ENCODE measurements at places on chromosomes 1 and 21.
A peak's percentile ranks its signal among the peaks of the same experiment; 100 is the strongest.

DNA sequence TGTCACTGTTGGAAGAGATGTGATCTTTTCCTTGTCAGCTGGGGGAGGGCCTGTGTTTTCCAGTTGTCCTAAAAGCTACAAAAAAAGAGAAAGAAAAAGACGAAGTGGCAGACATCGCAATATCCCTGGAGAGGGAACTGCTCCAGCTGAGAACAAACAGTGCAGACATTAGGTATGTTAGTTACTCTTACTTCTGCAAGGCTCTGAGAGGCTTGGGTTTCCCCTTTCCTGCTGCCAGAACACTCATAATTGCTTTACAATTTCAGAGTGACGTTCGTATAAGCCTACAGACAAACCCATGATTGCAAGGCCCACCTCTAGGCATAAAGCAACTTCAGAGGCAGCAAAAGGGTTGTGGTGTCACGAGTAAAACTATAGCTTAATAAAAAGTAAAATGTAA, 31.1 kb downstream of the CD160 start:
- DNase-seq = no peak

- no peak for DNase-seq
These were observed 60.9 kb upstream of the ZNF648 start for GRCh38 chr1:182122256-182122912.

- DNase-seq = no peak
These were observed 46.8 kb upstream of the LAPTM5 start for GRCh38 chr1:30804352-30804751.

DNA sequence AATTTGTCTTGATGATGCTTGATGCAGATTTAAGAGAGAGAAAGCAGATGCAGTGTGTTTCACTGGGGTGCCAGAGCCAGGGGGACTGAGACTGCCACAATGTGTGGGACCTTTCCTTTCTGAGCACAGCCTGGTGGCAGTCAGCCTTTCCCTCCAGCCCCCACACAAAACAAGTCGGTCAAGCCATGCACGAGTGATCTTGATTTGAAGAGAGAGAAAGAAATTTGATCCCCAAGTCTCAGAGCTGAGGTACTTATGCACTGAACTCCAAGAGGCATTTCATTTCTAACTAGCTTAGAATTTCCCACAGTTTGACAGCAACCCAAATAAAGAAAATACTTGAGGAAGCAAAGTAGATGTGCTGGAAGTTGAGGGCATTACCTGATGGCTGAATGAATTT, 193.8 kb downstream of the ST6GALNAC3 start:
- no peak for DNase-seq

GRCh38 chr1:177355575-177355974, 184.8 kb downstream of the BRINP2 start:
- DNase-seq = peak; percentile 28

GRCh38 chr1:227317523-227318015, 723 bp downstream of the CDC42BPA start:
- peak; percentile 60 for DNase-seq

DNA sequence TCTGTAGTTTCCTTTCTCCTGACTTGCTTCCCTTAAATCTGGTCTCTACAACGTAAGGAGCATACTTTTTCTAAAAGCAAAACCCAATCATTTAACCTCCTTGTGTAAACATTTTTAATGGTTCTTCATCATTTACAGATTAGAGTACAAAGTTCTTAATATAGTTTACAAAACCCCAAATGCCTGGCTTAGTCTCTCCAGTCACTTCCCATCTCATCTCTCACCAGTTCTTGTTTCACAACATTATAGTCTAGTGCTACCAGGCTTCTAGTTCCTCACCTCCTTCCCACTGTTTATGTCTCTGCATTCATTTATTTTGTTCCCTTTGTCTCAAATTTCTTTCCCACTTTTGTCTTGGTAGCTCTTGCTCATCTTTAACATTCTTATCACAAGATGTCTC, 168.4 kb downstream of the FASLG start:
- no peak for DNase-seq

DNA sequence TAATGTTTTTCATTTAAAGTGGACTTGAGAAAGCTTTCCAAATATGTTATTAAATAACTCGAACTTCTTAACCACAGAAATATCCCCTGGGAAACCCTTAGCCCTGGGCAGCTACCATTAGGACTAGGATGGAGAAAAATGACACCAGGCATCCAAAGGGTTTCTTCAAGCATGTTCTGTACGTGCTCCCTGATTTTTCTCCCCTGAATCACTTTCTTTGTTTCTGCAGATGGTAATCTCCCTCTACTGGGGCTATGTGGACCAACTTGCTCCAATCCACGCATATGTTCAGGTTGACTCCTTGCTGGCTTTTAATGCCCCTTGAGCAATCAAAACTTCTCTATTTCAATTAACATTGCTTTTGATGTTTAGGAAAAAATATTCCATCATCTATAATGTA, 312.7 kb upstream of the C1orf87 start:
- no peak for DNase-seq
